ENCODE measurements at places on chromosomes 1 and 21. TPM values are rescaled to one million over a fixed set of nuclear protein-coding genes. Genes with fewer than 3 reads are reported as not detected.

Gene KIF2C
- total RNA-seq = 15.5 TPM

Gene RGS8
- not detected for total RNA-seq

Gene SPRR1A
- not detected for total RNA-seq

Gene HAPLN2
- total RNA-seq = not detected

Gene CCDC190
- total RNA-seq = not detected

Gene OR14A2
- not detected for total RNA-seq

Gene TMEM269
- not detected for total RNA-seq

Gene CDK18
- total RNA-seq = 14.6 TPM

DNA sequence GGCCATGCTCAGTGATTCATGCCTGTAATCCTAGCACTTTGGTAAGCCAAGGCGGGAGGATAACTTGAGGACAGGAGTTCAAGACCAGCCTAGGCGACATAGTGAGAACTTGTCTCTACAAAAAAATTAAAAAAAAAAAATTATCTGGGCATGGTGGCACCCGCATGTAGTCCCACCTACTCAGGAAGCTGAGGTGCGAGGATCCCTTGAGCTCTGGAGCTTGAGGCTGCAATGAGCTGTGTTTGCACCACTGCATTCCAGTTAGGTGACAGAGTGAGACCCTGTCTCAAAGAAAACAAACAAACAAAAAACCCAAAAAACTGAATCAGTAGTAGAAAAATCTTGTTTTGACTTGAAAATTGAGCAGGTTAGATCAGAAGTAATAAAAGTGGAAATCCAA is 67.1 kb upstream of the IPO9 start:
- DNase-seq = no peak

GRCh38 chr1:223739366-223740037 is 27.2 kb downstream of the CAPN2 start:
- DNase-seq = no peak

- no peak for DNase-seq
These were observed 1.5 kb downstream of the LRRC8D start for GRCh38 chr1:89822109-89822962.

GRCh38 chr1:150536836-150537731 is 12.1 kb upstream of the ADAMTSL4 start:
- no peak for DNase-seq

GRCh38 chr1:226957714-226958113 is 17.6 kb downstream of the COQ8A start:
- no peak for DNase-seq

GRCh38 chr1:163399976-163400601 is 78.3 kb downstream of the NUF2 start:
- DNase-seq = no peak

DNA sequence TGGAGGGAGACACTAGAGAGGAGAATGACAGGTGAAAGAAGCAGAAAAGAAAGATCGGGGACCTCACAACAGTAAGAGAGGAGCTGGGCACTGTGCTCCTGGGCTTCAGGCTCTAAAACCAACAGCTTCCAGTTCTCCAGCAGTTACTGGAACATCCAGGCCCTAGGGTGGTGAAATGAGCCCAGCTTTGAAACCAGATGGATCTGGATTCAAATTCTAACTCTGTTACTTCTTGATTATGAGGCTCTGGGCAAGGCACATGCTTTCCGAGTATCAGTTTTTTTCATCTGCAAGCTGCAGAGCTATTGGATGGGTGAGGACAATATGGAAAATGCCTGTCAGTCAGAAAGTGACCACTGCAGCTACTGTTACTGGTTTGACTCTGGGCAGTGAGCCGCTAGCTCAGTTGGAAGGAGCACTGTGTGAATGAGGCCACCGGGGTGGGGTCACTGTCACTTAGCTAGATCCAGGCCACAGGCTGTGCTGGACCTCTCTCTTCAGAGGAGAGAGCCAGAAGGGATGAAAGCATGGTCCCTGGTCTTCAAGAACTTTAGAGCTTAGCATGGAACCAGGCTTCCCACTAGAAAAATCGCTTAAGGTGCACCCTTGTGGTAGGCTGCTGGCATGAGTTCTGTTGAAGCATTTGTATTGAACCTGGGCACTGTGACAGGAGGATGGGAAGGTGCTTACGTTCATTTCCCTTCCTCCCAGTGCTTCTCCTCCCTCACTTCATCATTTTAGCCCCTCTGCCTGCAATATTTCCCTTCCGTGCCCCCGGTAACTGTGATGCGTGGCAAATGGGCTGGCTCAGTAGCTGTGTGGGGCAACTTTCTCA is 12.2 kb downstream of the PLEKHO1 start:
- DNase-seq = peak; percentile 34

- DNase-seq = peak; percentile 77
These were observed 97.4 kb upstream of the KCNJ15 start for GRCh38 chr21:38159355-38159754.

GRCh38 chr1:115922801-115923200 is 53.5 kb upstream of the SLC22A15 start:
- no peak for DNase-seq

GRCh38 chr1:94709891-94710581 is 110.1 kb upstream of the SLC44A3 start:
- peak; percentile 35 for DNase-seq

DNA sequence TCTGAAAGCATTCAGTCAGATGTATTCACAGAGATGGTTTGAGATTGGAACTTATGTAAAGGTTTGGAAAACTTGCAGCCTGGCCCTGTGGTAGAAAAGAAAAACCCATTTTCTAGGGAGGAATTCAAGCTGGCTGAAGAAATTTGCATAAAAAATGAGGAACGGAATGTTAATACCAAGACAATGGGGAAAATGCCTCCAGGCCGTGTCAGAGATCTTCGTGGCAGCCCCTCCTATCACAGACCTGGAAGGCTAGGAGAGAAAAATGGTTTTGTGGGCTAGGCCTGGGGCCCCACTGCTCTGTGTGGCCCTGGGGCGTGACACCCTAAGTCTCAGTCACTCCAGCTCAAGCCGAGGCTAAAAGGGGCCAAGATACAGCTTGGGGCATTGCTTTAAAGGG is 26.7 kb downstream of the NME7 start:
- DNase-seq = no peak

- DNase-seq = no peak
These were observed at the start of gene FNDC10 for GRCh38 chr1:1599935-1600860. Gene FNDC10 (minus strand): TSS chr1:1600135. CDS start chr1:1600015, 120 bp downstream.

DNA sequence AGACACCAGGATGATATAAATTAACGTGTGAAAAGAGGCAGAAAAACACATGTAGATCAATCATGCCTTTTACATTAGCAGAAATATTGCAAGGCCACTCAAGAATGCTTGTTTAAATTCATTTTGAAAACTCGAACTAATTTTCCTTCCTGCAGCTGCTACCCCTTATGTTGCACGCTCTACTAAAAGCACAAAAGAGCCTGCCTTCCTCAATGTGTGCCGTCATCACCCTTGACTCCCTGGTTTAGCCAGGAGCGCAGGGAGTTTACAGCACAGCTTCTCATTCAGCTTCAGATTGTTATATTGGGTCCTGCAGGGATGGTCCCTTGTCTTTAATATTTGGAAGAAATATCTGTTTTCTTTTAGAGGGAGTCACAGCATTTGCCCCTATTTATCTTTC is 10.1 kb upstream of the ST6GALNAC5 start:
- no peak for DNase-seq

DNA sequence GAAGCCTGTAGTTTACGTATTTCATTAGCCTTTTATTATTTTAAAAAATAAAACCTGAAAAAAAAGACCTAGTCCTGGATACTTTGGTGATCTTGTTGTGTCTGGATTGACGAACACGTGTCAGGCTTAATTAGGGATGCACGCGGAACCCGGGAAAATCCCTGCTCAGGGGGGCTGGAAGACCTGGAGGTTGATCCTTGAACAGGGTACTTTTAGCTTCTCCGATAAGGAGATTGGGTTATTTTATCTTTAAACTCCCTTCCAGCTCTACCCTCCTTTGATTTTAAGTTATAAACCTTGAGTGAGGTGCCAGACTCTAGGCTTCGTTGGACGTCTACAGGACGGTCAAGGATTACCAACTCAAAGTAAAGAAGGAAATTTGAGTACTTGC is 552 bp upstream of the ZNF691 start:
- DNase-seq = no peak

GRCh38 chr1:39213511-39214002 is 9.1 kb downstream of the MACF1 start:
- DNase-seq = no peak

DNA sequence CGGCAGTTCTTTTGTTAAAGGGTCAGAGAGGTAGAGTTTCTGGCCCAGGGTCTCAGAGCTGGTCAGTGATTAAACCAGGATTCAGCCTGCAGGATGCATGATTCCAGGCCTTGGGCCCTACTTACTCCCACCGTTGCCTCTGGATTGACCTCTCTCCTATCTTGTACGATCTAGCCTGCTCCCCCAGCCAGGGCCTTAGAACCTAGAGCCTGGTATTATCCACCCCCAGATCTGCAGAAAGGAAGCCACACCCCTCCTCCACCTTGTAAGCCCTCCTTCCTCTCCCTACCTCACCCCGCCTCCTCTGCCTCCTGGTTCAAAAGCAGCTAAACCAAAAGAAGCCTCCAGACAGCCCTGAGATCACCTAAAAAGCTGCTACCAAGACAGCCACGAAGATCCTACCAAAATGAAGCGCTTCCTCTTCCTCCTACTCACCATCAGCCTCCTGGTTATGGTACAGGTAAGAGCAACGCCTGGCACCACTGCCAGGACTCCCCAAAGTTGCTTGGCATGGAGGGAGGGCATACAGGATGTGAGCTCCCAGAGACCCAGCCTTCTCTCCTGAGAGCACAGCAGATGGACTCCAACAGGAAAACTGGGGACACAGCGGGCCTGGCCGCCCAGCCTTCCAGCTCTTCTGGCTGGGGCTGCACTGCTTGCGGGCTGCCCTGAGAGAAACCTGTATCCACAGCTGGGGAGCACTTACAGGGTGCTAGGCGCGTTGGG is at the start of gene CD52:
TSS of gene CD52 (plus strand) at position 347 of the 726 bp plus-strand sequence. CDS start at position 407, 60 bp downstream.
- DNase-seq = no peak

- DNase-seq = no peak
These were observed 3.3 kb downstream of the LAX1 start for GRCh38 chr1:203768256-203768655.

GRCh38 chr1:12505639-12506280 is 112.2 kb downstream of the DHRS3 start:
- DNase-seq = no peak

DNA sequence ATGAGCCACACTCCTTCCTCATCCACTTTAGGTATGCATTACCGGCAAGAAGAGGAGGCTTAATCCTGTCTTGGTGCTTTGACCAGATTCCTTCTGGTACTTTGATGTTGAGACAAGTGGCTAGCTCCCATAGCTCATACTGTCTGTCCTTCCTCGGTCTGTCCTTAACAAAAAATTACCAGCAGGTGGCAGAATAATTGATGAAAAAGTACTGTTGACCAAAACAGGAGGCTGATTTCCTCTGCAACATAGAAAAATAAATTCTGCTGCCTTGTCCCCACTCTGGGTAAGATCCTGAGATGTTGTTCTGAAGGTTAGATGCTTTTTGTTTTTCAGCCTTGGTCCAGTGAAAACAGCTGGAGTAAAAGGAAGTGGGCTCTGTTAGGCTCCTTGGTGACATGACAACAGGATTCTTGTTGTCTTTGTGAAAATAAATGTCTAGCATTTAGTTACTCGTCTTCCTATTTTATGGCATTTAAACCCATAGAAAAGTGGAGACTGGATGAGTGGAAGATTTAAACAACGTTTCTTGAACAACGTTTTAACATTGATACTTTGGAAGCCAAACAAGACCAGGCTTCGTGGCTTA is 11.2 kb upstream of the HJV start:
- peak; percentile 62 for DNase-seq

DNA sequence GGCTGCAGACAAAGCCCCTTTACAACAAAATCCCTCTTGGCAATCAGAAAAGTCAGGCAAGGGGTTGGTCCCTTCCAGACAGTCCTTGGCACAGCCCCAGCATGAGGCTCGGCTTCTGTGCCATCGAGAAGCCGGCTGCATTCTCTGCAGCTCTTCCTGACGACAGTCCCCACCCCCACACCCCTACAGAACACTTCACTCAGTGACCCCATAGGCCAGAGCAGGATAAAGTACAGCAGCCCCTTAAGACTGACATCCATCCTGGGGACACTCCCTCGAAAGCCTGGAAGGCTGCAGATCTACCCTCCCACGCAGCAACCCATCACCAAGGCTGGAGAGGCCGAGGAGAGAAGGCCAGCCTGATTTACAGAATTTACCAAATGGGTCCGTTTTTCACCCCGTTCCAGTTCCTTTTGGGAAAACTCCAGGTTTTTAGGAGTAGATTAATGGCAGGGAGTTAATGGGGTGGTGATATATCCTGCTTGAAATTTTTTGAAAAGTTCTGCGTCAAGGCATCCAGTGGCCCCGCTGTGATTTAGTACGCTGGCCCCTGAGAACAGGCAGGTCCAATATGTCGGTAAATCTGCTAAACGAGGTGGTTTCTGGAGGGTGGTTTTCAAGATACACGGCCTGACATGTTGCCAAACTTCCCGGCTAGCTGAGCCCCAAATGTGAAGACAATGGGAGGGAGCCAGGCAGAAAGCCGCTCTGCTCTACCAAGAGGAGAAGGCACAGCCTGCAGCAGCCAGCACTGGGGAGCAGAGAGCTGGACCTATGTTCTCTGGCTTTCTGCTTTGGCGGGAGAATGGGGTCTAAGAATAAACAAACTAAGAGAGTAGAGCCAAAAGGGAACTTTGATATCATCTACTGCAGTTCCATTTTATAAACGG is 81.7 kb downstream of the SSBP3 start:
- DNase-seq = no peak

DNA sequence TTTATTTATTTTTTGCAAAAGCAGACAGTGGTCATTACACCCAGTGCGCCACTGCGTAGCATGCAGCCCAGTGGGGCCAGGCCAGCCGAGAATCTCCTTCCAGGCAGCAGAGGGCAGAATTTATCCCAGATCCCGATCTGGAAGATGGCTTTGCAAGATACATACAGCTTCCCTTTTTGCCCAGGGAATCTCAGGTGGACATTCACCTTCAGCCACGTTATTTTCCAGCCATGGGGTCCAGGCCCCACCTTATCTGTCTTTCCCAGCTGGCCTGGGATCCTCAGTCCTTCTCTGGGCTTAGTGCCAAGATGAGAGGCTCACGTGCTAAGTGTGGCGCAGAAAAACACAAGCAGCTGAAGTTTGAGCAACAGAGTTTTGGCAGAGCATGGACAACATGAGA is 123.6 kb downstream of the AJAP1 start:
- no peak for DNase-seq

- no peak for DNase-seq
These were observed 7.9 kb downstream of the SAMD11 start for GRCh38 chr1:931380-932172.
